ENCODE measurements at places on chromosomes 7 and 10. TPM values are rescaled to one million over a fixed set of nuclear protein-coding genes. Genes with fewer than 3 reads are reported as not detected.

DNA sequence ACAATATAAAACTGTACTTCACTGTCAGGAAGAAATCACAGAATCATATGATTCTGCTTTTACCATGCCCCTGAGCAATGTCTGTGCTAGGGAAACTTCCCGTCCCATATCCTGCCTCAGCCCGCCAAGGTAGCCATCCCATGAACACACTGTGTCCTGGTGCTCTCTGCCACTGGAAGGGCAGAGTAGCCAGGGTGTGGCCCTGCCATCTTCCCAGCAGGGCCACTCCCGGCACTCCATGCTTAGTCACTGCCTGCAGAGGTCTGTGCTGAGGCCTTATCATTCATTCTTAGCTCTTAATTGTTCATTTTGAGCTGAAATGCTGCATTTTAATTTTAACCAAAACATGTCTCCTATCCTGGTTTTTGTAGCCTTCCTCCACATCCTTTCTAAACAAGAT, 31.8 kb downstream of the AP3M1 start:
- no peak for DNase-seq

RNF148 gene
- total RNA-seq: not detected

- DNase-seq: peak; percentile 9
These were observed 25.1 kb downstream of the CASP7 start for GRCh38 chr10:113704637-113705343.

DNA sequence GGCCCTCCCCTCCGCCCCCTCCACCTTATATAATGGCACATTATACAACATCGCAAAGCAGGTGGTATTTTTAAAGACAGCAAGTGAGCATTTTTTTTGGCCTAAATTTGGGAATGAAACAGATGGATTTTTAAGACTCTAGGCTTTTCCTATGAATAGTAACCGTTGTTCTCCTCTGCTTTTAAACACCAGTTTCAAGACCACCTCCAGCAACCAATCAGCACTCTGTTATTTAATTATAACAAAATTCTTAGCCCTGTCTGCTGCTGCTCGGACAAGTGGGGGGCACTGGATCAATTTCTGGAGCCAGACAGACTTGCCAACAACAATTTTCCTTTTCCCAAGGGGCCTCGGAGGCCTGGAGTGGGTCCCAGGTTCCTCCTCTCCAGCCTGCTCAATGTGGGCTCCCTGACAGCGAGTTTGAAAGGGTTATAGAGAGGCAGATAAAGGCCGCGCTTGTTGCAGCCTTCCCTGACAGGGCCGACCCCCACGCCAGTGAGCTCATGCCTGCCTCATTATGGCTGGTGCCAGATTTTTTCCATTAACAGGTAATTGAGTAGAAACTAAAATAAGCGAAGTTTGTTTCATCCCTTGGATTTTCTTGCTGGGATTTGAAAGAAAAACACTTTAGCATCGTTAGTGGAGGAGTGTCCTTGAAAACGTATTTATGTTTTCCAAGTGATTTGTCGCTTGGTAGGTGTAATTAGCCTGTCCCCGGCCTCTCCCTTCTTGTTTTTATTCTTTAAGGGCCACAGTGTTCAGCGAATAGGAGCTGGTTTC, 227.3 kb downstream of the TCF7L2 start:
- DNase-seq: no peak

DNA sequence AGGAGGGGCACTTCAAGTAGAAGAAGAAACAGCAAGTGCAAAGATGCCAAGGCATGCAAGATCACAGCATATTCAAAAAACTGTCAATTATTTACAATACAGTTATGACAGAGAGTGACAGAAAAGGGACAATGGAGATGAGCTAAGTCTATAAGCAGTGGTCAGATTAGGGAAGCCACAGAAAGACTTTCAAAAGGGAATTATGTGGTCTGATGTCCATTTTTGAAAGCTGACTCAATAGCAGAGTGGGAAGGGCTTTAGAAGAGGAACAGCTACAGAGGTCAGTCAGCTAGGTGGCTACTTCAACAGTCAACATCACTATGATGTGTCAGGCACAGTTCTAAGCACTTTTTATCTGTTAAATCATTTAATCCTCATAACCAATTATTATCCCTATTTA, 45.2 kb upstream of the SPOCK2 start:
- DNase-seq: no peak

DNA sequence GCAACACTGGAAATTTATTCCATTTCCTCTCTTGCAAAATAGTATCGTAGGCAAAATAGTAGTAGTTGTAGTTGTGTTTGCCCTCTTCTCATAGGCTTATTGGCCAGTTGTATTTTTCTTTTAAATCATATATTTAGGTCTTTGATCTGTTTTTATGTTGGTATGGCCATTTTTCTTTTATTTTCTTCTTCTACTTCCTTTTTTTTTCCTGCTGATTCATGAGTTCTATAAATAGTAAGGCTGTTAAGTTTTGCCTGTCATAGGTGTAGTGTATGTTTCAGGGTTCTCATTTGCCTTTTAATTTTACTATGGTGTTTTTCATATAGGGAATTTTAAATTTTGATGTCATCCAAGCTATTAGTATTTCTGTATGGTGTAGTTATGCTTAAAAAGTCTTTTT, 25.4 kb upstream of the MRC1 start:
- DNase-seq: no peak

AKR1C4 gene
- total RNA-seq: not detected

- DNase-seq: no peak
These were observed 135.1 kb downstream of the NRBF2 start for GRCh38 chr10:63268149-63268797.

DNA sequence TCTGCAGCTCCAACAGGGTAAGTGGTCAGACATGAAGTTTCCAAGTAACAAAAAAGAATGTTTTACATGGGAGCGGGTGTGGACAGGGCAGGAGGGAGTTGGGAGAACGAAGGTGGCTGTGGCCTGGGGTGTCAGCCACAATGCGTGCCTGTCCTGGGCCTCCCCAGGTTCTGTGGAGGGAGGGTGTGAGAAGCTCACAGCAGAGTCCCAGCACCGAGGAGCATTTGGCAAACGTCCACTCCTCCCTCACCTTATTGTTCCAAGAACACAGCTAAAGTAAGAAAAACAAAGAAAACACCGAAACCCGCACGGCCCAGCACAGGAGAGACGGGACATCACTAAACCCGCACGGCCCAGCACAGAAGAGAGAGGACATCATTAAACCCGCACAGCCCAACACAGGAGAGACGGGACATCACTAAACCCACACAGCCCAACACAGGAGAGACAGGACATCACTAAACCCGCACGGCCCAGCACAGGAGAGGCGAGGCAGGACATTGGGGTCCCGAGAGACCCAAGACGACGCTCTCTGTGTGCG, 226.4 kb downstream of the MAD1L1 start:
- no peak for DNase-seq

- DNase-seq: no peak
These were observed 209.6 kb upstream of the SH2B2 start for GRCh38 chr7:102077081-102077480.

DNA sequence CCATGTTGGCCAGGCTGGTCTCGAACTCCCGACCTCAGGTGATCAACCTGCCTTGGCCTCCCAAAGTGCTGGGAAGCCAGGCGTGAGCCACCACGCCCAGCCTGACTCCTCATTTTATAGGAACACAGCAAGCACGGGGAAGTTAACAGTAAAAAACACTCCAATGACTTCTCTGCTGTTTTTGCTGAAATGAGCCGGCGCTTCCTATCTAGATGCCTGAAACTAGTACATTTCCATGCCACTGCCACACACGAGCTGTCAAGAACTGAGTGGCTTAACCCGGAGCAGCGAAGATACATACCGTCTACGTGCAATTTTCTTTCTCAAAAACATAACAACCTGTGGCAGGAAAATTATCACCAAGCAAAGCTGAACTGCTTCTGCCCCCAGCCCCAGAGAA, 16.8 kb downstream of the DAGLB start:
- no peak for DNase-seq

GRCh38 chr10:93186653-93187052, 113.0 kb downstream of the CYP26A1 start:
- DNase-seq: no peak

BHLHA15 gene
- total RNA-seq: 0.65 TPM

- no peak for DNase-seq
These were observed 178.6 kb downstream of the FANK1 start for GRCh38 chr10:126075009-126075408.

DNA sequence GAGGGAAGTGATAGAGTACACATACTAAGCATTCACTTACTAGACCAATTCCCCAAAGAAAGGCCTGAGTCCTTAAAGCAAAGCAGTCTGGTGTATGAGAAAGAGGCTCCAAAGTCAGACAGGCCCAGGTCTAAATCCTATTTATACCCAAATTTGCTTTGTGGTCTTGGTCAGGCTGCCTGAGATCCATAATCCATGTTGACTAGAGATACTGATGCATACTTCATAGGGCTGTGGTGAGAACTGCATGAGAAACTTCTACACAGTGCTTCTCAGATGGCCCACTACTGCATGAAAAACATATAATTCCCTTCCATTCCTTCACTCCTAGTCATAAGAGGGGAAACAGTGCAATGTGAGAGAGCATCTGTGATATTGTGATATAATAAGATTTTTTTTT, 81.6 kb upstream of the SP4 start:
- no peak for DNase-seq

- no peak for DNase-seq
These were observed 528.7 kb downstream of the CALN1 start for GRCh38 chr7:71883415-71883814.

- no peak for DNase-seq
These were observed 564.5 kb upstream of the IGFBP3 start for GRCh38 chr7:46485481-46486065.

- no peak for DNase-seq
These were observed 3.5 kb upstream of the CCL24 start for GRCh38 chr7:75817116-75817515.

- DNase-seq: no peak
These were observed 52.1 kb upstream of the PLXDC2 start for GRCh38 chr10:19764111-19764510.

GRCh38 chr7:148815612-148816011, 68.5 kb downstream of the EZH2 start:
- no peak for DNase-seq

Data from activated T-cell treated with anti-CD3 and anti-CD28 coated beads, Interleukin-2, amount 50 U/mL, for 72 hours (primary cell).